ENCODE measurements at places on chromosomes 7 and 10.

DNA sequence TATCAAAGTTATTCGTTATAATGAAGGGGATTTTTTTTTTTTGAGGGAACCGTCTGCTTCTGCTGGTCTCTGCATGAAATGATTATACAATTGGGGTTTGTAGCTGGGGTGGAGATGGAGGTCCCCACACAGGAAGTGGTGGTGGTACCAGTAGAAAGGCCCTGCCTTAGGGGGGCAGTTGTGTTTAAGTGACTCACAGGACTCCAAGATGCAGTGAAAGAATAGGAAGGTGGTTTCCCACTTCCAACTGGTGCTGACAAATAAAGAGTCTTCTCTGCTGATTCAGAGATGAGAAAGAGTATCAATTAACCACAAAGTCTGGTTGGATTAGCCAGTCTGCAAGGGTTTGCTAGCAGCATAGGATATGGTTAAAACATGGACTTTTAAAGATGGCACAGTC is 376.0 kb downstream of the SORCS3 start:
- DNase-seq = peak; percentile 9

- no peak for DNase-seq
Measured at GRCh38 chr10:79273604-79274003, 73.7 kb upstream of the PPIF start.

DNA sequence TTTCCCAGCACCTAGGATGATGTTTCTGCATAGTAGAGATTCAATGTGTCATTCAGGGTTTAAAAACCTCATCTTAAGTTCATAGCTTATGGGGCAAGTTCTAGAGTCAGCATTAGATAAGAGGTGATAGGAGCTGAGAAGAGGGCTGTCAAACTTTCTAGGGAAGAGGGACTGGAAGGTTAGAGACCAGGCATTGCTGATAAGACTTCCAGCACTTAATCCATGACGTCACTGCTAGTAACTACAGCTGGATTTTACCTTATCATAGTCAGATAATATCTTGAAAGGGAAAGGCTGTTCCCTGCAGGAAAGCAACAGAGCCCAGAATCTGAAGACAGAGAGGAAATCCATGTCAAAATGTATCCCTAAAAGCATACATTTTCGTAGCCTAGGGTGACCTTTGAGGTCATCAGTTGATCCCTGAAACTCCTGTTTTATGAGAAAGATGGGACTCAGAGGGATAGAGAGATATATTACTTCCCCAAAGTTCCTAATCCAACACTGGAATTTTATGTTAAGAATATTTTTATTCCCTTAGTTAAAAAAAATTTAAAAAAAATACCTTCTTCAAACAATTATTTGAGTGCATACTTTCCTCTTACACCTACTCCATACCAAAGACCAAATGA is 3.3 kb upstream of the CPED1 start:
- DNase-seq = no peak

- DNase-seq = no peak
Measured at GRCh38 chr10:3478153-3478552, 305.6 kb upstream of the PITRM1 start.

- DNase-seq = no peak
Measured at GRCh38 chr7:131068604-131069021, 259.1 kb upstream of the MKLN1 start.

DNA sequence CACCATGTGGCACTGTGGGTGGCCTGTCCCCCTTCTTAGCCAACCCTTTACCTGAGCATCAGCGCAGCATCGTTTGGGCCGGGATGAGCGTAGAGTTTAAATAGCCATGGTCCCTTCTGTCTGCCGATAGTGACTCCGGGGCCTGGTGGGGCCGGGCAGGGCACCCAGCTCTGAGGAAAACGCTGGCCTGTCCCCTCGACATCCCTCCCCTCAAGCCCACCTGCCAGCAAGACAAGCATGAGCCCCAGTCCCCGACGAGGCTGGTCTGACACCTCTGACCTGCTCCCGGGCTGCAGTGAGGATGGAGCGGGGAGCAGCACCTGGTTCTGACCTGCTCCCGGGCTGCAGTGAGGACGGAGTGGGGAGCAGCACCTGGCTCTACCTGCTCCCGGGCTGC is 31.1 kb upstream of the CNPY1 start:
- DNase-seq = no peak

DNA sequence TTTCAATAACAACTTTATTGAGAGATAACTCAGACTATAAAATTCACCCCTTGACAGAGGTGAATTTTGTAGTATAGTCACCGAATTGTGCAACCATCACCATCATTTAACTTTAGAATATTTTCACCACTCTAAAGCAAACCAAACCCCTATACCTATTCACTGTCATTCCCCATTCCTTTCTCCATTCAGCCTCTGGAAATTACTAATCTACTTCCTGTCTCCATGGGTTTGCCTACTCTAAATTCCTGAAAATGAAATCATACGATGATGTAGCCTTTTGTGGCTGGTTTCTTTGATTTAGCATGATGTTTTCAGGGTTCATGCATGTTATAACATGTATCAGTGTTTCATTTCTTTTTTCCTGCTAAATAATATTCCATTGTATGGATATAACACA is 15.6 kb upstream of the LMTK2 start:
- no peak for DNase-seq

DNA sequence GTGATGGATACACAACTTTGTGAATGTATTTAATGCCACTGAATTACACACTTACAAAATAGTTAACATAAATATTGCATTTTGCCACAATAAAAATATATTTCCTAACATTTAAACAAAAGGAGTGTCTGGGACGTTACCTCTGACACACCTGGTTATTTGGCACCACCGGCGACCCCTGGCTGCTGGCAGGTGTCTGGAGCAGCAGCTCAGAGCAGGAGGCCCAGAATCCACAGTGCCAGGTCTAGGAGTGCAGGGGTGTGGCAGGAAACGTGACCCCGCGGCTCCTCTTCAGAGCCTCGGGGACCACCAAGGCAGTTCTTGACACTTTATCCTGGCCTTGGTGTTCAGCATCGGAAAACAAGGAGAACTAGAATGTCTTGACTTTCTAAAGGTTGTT is 46.3 kb downstream of the MGMT start:
- no peak for DNase-seq

DNA sequence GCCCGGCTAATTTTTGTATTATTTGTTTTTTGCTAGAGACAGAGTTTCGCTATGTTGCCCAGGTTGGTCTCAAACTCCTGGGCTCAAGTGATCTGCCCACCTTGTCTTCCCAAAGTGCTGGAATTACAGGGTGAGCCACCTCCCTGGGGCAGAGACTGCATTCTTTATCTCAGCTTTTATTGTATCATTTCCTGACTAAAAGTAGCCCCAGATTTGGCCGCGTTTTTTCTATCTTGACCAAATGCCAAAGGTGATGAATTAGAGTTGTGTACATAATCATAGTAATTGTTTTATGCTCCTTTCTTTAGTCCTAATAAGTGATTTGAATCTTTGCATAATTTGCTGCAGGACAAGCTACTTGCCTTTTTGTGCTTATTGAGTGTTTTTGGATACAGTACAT is 3.1 kb upstream of the SMNDC1 start:
- no peak for DNase-seq

DNA sequence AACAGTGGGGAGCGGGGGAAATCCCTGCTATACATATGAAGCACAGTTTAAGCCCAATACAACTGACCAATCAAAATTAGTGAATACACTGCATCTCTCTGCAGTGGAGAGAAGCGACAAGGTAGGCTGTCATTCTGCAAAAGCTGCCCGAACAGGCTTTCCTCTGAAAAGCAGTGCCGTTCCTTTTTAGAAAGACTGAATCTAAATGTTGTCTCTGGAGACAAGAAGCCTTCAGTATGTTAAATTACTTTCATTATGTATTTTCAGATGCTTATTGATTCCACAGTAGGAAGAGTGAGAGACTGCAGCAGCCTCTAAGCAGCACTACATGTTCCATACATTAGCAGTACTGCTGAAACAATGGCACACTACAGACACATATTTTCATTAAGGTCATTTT is at the start of gene GPR22:
Gene GPR22 (plus strand): TSS at position 129 of the 400 bp plus-strand sequence. CDS start 4,004 bp downstream, outside the sequence.
- no peak for DNase-seq

GRCh38 chr7:43554423-43554822 is 28.5 kb upstream of the STK17A start:
- DNase-seq = no peak

DNA sequence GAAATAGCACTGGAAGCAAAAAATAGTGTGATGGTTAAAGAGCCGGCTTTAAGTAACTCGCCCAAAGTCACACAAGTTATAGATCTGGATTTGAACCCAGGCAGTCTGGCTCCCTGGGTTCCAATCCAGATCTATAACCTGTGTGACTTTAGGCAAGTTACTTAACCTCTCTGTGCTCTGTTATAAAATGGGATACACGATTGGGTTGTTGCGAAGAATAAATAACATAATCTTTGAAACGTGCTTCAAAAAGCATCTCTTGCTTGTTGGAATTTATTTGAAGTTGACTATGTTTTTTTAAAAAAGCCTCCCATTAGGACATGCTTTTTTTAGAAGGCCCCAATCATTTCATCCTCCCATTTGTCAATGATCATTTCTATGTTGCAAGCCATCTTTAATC is 3.5 kb upstream of the LCOR start:
- DNase-seq = no peak

GRCh38 chr7:101531726-101532357 is 97.3 kb downstream of the MYL10 start:
- DNase-seq = no peak

DNA sequence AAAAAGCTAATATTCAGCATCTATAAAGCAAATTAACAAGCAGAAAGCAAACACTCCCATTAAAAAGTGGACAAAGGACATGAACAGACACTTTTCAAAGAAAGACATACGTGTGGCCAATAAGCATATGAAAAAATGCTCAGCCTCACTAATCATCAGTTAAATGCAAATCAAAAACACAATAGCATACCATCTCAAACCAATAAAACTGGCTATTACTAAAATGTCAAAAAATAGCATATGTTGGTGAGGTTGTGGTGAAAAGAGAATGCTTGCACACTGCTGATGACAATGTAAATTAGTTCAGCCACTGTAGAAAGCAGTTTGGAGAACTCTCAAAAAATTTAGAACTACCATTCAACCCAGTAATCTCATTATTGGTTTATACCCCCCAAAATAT is 284.6 kb upstream of the KCND2 start:
- DNase-seq = no peak

DNA sequence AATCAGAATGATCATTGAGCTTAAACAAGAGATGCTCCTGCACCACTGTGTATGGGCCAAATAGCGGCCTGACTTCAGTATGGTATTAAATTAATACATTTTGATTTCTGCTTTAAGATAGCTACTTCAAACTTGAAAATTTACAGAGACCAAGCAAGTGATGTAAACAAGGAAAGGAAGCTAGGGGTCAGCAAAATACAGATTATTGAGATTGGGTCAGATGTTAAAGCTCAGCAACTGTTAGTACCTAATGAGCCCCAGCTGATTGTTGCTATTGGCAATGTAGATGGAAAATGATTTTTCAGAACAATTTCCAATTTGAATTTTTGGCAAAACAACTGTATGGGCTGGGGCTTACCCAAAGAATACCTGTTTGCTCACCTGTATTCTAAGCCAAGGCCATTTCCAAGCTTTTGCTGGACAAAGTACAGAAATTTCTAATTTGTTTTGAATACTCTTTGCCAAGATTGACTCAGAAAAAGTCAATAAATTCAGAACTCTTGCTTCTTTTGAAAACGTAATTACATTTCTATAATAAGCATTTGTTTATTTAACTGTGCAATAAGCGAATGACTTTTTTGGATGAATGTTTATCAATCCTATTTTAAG is 23.0 kb upstream of the DLD start:
- no peak for DNase-seq

- DNase-seq = peak; percentile 72
Measured at GRCh38 chr10:132961787-132962622, 19.6 kb upstream of the CFAP46 start.

DNA sequence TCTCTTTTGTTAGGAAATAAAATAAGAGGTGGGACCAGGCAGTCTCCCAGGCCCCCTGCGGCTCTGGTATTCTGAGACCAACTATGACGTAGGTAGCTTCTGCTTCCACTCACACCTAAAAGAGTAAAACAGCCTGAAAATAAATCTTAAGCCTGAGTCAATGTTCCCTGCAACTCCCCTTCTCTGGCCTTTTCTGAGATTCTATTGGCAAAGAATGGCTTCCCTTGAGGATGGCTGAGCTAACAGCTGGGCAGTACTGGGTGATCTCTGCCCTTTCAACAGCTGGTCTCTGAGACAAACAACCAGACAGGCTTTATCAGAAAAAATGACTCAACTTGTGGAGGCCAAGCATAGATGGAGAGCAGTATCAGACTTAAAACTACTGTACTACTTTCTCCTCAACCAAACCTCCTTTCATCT is 58.7 kb downstream of the CREB3L2 start:
- no peak for DNase-seq

- DNase-seq = no peak
Measured at GRCh38 chr7:108395426-108395825, 60.8 kb downstream of the NRCAM start.

GRCh38 chr7:128078309-128078708 is 47.1 kb upstream of the LRRC4 start:
- no peak for DNase-seq

GRCh38 chr10:6045314-6045848 is 16.8 kb downstream of the IL2RA start:
- DNase-seq = no peak

- no peak for DNase-seq
Measured at GRCh38 chr10:27699776-27700175, 45.8 kb downstream of the MKX start.

GRCh38 chr7:44889086-44889781 is 3.9 kb upstream of the PURB start:
- no peak for DNase-seq

DNA sequence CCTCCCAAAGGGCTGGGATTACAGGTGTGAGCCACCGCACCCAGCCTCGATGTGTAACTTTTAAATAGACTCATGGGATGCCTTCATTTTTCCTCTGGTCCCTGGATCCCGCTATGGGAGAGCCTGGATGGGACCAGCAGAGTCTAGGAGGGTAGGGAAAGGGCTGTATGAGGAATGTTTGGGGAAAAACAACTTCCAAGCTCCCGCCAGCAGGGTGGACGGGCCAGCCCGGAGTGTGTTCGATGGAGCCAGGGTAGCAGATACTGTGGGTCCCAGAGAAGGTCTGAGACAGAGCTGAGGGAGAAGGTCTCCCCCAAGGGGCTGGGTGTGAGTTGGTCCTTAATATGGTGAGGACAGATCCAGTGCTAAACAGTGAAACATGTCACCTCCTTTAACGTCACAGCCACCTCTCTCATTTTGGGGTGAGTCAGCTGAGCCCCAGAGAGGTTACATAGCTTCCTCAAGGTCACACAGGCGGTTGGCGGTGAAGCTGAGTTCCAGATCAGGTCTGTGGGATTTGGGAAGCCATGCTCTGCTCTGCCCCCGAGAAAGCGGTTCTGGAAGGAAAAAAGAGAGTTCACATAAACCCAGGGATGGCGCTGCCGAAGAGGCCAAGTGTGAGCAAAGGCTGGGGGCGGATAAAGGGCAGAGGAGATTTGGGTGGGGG is 66.4 kb downstream of the MYL10 start:
- no peak for DNase-seq

DNA sequence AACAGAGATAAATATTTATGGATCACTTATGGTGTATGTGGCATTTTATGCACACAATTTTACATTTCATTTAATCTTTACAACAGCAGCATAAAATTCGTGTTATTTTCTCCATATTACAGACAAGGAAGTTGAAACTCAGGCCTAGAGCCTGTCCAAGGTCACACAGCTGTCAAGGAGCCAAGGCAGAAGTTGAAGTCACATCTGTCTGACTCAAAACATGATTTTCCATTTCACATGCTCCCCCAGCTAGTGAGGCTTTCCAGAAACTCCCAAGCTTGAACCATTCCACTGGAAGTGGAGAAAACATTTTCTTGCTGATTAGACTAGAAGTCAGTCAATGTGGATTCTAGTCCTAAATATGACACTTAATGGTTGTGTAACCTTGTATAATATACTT is 110.5 kb downstream of the HECTD2 start:
- DNase-seq = no peak

Data from stimulated activated CD4-positive, alpha-beta T cell treated with anti-CD3 and anti-CD28 coated beads, TNF-alpha, amount 100 ng/mL, for 48 hours (primary cell).